Stimulated activated naive B cell treated with anti-CD40 and anti-IgM and Interleukin-4, amounts not matched to agents 10 μg/mL and 1 μg/mL and 100 μg/mL, for 72 hours (primary cell): ENCODE measurements at places on chromosomes 4 and X.

DNA sequence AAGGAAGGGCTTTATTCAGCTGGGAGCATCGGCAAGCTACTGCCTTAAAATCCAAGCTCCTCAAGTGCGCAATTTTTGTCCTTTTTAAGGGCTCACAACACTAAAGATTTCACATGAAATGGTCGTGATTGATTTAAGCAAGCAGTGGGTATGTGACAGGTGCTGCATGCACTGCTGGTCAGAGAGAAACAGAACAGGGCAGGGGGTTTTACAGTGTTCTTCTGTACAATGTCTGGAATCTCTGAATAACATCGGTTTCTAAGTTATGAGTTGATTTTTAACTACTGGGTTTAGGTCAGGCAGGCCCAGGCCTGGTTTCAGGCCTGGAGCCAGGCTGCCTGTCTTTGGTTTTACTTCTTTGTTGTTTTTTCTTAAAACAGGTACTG, 6.0 kb downstream of the UGT2B17 start:
- peak; percentile 17 for DNase-seq

GRCh38 chr4:123976819-123977218, 580.2 kb downstream of the SPRY1 start:
- DNase-seq: no peak

DNA sequence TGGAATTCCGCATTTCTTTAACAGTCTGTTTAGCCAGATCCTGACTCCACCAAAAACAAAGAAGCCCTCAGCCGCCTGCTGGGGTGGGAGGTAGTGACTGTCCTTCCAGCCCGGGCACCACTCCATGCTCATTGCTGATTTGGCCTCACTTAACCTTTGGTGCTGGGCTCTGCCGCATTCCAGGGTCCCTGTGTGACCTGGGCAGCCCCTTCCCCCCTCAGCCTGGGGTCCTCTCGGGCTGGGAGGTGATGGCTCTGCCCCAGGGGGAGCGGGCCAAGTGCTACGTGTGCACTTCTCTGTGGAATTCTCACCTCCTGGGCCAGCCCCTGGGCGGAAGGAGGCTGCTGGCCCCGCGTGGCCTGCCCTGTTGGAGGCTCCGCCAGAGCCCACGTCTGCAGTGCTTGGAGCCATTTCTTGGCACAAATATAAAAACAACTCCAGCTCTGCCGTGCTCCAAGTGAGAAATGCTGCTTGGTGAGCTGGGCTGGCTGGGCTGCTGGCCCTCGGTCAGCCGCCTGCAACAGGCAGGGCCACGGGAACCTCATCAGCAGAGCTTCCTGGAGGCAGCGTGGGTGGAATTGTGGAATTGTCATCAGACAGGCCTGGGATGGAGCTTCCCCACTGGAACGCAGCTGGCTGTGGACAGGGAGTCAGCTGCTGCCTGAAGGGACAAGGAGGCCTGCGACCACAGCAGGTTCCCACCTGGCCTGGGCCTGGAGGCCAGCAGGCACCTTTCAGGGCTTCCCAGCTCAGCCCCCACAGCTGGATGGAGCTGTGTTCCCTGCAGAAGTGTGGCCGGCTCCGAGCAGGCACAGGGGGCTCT, 66.0 kb downstream of the TRMT44 start:
- DNase-seq: no peak

- peak; percentile 24 for DNase-seq
These were observed 70.8 kb upstream of the HHIP start for GRCh38 chr4:144575181-144575580.

- DNase-seq: no peak
These were observed 320.9 kb upstream of the ADGRL3 start for GRCh38 chr4:60879135-60879701.
